Activated CD4-positive, alpha-beta T cell treated with anti-CD3 and anti-CD28 coated beads, Interleukin-2, amount 10 ng/mL, durations not matched to agents 7 days and 5 days (primary cell): ENCODE measurements at places on chromosomes 13 and 19.

DNA sequence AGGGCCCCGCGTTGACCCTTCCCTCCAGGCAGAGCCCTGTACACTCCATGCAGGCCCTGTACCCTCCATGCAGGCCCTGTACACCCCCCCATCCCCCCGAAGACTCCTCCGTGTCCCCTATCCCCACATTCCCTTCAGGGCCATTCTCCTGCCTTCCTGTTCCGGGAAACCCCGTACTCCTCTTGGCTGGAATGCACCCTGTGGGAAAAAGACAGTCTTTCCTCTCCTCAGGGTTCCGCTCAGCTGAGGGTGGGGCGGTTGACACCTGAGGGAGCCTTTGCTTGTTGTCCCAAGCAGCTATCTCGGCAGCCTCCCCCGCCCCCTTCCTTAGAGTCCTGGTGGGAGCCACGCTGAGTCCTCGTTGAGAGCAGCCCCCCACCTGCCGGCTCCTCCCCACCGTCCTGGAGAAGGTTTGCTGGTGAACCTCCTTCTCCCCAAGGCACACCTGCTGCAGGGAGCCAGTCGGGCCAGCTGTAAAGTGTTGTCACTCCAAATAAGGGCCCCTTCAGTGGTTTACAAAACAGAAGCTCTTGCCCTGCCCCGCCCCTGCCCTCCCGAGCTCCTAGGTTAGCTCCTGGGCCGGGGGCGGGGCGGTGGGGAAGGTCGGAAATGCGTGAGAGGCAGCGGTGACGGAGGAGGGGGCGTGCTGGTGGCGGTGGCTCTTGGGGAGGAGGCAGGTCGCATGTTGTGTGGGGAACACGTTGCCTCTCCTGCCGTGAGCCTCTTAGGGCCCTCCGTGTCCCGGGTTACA is 1.5 kb downstream of the GNA11 start:
- DNase-seq, result peak; percentile 33

GRCh38 chr19:3061182-3062161 is 823 bp downstream of the TLE5 start:
- peak; percentile 81 for DNase-seq

- DNase-seq, result peak; percentile 91
These were observed 28.1 kb downstream of the GPX4 start for GRCh38 chr19:1131718-1132551.

- no peak for DNase-seq
These were observed 41.9 kb downstream of the WTIP start for GRCh38 chr19:34523408-34523807.

- DNase-seq, result no peak
These were observed 156.5 kb upstream of the SLC10A2 start for GRCh38 chr13:103222683-103223082.

DNA sequence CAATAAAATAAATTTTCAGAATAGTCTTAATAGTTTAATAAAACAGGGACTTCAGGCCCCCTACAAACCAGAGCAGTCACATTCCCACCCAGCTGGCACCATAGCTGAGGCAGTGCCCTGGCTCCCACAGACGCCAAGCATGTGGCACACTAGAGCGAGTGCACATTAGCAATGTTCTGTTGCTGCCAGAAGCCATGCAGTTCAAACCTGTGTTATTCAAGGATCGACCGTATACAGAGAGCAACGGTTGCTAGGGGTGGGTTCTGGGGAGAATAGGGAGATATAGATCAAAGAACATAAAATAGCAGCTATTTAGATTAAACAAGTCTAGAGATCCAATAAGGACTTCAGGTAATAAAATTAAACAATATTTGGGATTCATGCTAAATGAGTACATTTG is 419.3 kb upstream of the KLHL1 start:
- no peak for DNase-seq

DNA sequence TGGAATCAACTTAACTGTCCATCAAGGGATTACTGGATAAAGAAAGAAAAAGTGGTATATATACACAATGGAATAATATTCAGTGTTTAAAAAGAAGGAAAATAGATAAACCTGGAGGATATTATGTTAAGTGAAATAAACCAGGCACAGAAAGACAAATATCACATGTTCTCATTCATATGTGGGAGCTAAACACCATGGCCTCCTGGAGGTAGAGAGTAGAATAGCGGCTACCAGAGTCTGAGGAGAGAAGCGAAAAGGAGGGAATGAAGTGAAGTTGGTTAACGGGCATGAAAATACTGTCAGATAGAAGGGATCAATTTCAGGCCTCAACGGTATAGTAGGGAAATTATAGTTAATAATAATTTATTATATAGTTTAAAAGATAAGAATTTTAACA is 147.5 kb upstream of the OBI1 start:
- DNase-seq, result no peak

GRCh38 chr13:74794147-74794546 is 659.9 kb upstream of the KLF12 start:
- no peak for DNase-seq

DNA sequence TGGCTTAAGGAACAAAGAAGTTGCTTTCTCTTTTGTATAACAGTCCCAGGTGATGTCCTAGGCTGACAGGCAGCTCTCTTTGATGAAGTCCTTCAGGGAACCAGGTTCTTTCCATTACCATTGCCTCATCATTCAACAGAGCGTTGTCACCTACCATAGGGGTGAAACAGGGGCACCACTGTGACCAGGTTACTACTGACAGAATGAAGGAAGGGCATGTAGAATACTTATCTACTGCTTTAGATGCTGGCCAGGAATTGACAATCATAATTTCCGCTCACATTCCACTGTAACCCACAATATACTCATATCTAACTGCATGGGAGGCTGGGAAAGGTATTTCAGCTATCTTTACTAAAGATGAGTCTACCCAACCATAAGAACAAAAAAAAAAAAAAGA is 148.0 kb upstream of the FNDC3A start:
- no peak for DNase-seq

GRCh38 chr13:41751277-41751676 is 209.6 kb downstream of the VWA8 start:
- DNase-seq, result no peak

DNA sequence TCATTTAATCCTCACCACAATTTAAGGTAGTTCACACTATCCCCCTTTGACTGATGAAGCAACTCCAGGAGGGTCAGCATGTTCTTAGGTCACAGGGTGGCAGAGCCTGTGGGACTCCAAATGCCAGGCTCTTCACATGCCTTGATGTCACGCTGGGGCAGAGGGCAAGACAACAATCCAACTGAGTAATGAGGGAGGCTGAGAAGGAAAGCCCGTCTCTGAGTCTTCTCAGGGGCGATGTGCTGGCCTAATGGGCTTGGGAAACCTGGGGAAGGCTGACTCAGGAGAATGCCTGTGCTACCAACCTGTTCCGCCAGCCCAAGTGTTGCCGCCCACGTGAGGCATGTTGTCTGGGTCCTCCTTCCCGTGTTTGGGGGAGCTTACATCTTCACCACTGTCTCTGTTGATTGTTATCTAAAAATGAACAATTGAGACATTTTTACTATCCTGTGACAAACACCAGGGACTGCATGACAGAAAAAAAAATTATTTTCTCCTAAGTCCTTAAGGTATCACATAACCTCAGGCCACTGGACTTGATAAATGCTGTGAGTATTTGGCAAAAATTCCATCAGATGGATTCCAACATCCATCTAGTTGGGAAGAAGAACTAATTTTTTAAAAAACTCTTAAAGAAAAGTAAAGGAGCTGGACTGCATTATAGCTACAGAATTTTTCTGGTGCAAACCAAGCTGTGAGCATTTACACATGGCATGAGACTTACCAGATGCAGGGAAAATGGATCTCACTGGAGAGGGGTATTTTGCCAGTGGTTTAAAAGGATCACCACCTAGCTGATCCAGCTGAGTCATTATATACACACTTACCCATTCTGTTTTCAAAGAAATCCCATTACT is 157.5 kb downstream of the RGCC start:
- no peak for DNase-seq

DNA sequence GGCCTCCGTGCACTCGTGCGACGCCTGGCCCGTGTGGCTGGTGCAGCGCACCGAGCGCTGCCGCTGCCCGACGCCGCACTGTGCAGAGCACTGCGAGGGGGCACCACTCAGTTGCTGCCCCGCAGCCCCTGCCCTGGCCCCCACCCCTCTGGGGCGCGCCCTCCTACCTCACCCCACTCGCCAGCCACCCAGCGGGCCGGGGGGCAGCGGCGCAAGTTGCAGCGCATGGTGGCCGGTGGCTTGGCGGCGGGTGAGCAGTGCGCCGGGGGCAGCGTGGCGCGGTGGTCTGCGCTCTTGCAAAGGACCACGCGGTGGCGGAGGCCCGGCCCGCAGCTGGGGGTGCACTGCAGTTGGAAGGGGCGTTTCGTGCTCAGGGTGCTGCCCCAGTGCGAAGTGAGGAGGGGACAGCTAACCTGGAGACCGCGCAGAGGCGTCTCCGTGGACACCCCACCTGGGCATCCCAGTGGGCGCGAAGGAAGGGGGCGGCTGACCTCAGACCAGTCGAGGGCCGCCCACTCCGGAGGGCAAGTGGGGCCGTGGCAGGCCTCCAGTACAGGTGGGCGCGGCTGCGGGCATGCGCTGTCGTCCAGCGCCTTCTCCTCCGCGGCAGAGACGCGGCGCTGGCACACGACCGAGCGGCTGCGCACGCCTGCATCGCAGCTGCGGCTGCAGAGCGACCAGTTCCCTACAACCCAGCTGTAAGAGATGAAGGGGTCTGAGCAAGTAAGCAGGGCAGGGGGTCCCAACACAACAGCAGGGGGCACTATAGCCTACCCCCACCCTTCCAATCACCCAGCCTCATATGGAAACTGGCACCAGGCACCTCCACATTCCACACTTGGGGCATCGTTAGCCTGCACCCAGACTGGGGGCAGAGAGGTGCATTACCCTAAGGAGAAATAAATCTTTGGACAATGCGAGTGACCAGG is 8.0 kb upstream of the MYO1F start:
- no peak for DNase-seq

GRCh38 chr13:66305961-66306617 is 924.0 kb downstream of the PCDH9 start:
- DNase-seq, result no peak

- no peak for DNase-seq
These were observed 86.2 kb downstream of the STARD13 start for GRCh38 chr13:33199289-33199850.

DNA sequence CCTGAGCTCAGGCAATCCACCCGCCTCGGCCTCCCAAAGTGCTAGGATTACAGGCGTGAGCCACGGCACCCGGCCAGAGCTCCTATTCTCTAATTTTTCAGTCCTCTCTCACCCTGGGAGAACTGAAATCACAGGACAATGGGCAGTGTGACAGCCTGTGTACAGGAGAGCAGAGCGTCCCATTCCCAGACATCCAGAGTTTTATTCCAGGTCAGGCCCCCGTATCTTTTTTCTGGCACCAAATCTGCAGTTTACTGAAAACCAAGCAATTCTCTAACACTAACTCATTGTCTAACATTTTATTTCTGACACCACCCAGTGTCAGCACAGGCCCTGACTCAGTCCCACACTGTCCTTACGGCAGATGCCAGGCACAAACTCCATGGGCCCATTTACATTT is 6.7 kb downstream of the ZNF708 start:
- DNase-seq, result no peak

GRCh38 chr19:32566246-32566830 is 14.7 kb upstream of the PDCD5 start:
- DNase-seq, result no peak

DNA sequence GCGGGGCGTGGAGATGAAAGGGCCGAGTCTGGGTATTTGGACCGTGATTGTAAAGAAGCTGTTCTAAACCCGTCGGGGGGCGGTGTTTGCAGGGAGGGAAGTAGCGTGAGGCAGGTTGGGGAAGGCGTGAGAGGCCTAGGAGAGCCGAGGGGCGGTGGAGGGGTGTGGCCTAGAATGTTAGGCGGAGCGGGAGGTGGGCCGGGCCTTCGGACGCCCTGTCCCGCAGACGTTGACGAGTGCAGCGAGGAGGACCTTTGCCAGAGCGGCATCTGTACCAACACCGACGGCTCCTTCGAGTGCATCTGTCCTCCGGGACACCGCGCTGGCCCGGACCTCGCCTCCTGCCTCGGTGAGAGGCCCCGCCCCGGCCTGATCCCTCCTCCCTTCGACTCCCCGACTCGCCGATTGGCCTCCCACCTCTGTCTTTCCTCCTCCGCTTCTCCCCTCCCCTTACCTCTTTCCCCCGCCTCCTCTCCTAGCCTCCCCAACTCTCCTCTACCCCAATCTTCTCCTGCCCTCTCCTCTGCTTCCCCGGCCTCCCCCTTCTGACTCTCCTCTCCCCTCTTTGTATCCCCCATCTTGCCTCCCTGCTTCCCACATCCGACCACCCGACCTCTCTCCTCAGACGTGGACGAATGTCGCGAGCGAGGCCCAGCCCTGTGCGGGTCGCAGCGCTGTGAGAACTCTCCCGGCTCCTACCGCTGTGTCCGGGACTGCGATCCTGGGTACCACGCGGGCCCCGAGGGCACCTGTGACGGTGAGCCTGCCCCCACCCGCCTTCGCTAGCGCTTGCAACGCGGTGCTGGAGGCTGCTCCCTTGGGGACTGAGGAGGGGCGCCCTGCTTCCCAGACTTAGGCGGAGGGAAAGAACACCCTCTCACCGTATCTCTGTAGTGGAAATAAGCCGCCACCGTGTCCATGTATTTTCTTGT is 12.8 kb downstream of the LTBP4 start:
- DNase-seq, result peak; percentile 88

- no peak for DNase-seq
These were observed 48.7 kb upstream of the RANBP3 start for GRCh38 chr19:6026390-6027227.

- no peak for DNase-seq
These were observed 96.3 kb downstream of the VWA8 start for GRCh38 chr13:41864658-41865057.

DNA sequence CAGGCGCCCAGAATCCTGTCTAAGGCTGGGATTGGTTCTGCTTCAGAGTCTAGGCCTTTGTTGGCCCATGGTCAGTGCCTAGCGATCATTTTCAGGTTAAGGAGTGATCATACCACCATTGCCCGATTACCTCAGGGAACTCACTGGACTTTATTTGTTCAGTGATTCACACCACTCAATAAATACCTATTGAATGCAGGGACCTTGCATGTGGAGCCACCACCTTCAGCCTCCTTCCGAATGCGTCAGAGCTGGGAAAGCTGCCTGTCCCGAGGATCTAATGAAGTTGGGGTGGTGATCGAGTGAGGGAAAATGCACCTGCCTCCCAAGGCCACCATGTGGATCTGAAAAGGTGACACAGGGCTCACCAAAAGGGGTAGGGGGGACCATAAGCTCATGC is 40.0 kb upstream of the POU2F2 start:
- DNase-seq, result no peak
